ENCODE measurements at places on chromosomes 12 and 14.
A peak's percentile ranks its signal among the peaks of the same experiment; 100 is the strongest.

GRCh38 chr12:48000878-48001504 lies 3.3 kb downstream of the COL2A1 start:
- DNase-seq, result peak; percentile 10

DNA sequence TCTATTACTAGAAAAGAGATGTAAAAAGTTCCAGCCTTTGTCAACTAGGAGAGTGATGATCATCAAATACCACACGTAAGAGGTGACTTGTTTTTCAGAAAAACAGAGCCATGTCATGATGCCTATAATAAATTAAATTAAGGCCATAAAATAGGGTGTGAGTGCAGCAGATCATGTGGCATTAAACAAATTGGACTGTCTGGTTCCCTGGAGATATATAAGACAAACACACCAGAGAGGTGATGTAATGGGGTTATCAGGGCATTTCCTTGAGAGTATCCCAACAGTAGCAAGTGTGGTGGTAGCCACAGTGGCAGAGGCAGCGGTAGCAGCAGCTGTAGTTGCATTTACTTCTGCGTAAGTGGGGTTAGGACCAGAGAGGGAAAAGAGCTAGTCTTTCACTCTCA lies 14.6 kb upstream of the GALNT6 start:
- no peak for DNase-seq

DNA sequence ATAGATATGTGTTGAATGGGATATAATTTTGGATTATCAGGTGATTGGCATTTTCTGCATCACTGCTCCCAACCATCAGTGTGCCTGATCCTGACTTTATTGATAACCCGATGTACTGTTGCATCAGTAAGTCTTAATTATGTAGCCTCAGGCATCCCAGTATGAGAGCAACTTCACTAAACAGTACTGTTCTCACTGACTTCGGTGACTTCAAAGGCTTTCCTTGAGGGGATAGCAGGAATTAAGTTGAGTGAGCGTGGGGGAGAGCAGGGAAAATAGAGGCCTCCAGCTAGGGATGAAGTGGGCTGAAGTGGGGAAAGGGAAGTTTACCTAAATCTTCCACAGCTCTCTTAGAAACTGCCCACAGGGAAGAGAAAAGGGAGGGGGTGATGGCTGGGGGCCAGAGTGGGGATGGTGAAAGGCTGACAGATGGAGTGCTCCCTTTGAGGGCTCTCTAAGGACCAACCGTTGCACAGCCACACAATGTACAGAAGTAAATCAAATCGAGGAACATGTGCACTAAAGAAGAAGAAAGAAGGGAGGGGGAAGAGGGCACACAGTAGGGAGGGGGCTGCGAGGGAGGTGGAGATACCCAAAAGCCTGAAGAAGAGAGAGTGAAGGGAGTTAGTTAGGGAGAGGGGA lies 10.7 kb upstream of the NEUROD4 start:
- DNase-seq, result peak; percentile 37

DNA sequence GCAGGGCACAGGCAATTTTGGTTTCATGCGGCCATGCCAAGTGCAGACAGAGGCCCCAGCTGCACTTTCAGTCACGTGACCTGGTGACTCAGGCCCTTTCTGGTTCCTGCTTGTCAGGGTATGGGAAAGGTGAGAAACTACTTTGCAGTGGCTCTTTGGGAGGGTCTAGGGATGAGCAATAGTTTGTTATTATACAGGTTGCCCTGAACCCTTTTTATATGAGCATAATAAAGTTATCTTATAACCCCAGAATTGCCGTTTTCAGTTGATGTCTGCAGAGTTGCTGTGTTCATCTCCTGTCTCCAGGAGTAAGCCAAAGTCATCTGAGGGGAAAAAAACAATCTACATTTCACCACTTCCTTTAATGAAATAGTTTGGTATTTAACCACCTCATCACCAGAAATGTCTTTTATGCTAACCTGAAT lies 30.9 kb upstream of the EMP1 start:
- no peak for DNase-seq

- DNase-seq, result no peak
These were observed 8.2 kb upstream of the CRADD start for GRCh38 chr12:93668919-93669418.

- peak; percentile 2 for DNase-seq
These were observed 160.4 kb downstream of the CACNA1C start for GRCh38 chr12:2212971-2213869.

GRCh38 chr14:64682843-64683242 lies 21.4 kb upstream of the PLEKHG3 start:
- no peak for DNase-seq
